Suprapubic skin (tissue), 4 donors: ENCODE measurements at places on chromosomes 4 and X. TPM values are rescaled to one million over a fixed set of nuclear protein-coding genes. Genes with fewer than 3 reads are reported as not detected.

GRCh38 chrX:24859211-24859841 is 156.4 kb downstream of the ARX start:
- no peak overlapping the region for H3K4me3 ChIP-seq
- H3K27me3 ChIP-seq: no peaks in the 10 kb centered on the region
- no peak for DNase-seq
- H3K36me3 ChIP-seq: no peaks in the 10 kb centered on the region
- H3K27ac ChIP-seq: no peak overlapping the region

DNA sequence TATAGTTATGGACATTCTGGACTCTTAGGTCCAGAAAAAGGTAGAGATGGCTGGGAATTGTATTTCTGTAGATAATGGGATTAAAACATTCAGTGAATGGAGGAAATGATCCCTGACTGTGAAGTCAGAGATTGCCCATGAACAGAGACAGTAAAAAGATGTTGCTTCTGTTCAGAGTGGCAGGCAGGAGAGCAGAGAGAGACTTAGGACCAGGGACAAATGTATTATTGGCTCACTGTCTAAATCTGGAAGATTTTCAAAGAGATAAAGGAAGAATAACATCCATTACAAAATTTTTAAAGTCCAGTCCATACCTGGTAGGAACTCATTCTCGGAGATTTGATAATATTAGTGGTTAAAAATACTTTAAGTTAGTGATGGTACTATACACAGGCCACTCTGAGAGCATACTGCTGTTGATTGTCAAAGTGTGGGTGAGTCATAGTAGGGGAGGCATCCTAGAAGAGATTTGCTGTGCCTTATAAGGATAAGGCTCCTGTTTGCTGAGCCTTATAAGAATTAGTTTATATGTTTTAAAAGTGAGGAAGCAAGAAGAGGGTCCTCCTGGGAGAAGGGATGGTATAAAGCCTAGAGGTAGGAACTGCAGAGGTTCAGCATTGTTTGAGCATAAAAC is 53.0 kb downstream of the JADE3 start:
- H3K4me3 ChIP-seq: no peak overlapping the region
- no peaks in the 10 kb centered on the region for H3K4me1 ChIP-seq
- no peaks in the 10 kb centered on the region for H3K27me3 ChIP-seq

CHIC2 gene
- 60.3 TPM for total RNA-seq

- DNase-seq: no peak
- H3K27me3 ChIP-seq: no peaks in the 10 kb centered on the region
- peaks cover 6% of the 10 kb centered on the region for H3K4me1 ChIP-seq
- H3K27ac ChIP-seq: no peak overlapping the region
- H3K36me3 ChIP-seq: peaks cover 3% of the 10 kb centered on the region
Measured at GRCh38 chr4:183639291-183639690, 19.7 kb downstream of the RWDD4 start.
